Sigmoid colon (tissue), 7 donors: ENCODE measurements at places on chromosomes 2 and 18. TPM values are rescaled to one million over a fixed set of nuclear protein-coding genes. Genes with fewer than 3 reads are reported as not detected.

HDLBP gene
- 226 TPM for total RNA-seq

REG1B gene
- not detected for total RNA-seq

SERPINB12 gene
- not detected for total RNA-seq

NT5C1B gene
- not detected for total RNA-seq

GRCh38 chr2:189267925-189268579 lies 88.5 kb upstream of the COL5A2 start:
- H3K27ac ChIP-seq, result peak overlapping the region; percentile 41
- DNase-seq, result no peak
- no peak overlapping the region for H3K4me3 ChIP-seq
- no peaks in the 10 kb centered on the region for H3K27me3 ChIP-seq
- no peaks in the 10 kb centered on the region for H3K36me3 ChIP-seq
